ENCODE measurements at places on chromosomes 11 and 22.

- no peak for DNase-seq
Measured at GRCh38 chr11:8307601-8308000, 43.9 kb upstream of the LMO1 start.

- no peak for DNase-seq
Measured at GRCh38 chr11:61700720-61701119, 20.5 kb downstream of the DAGLA start.

- DNase-seq, result no peak
Measured at GRCh38 chr22:36510384-36510783, 3.5 kb upstream of the FOXRED2 start.

GRCh38 chr11:35518766-35519165 lies 6.7 kb downstream of the PAMR1 start:
- DNase-seq, result no peak

GRCh38 chr11:21707116-21707739 lies 485.7 kb upstream of the ANO5 start:
- DNase-seq, result no peak

GRCh38 chr11:30919389-30920152 lies 333.4 kb upstream of the MPPED2 start:
- DNase-seq, result no peak

DNA sequence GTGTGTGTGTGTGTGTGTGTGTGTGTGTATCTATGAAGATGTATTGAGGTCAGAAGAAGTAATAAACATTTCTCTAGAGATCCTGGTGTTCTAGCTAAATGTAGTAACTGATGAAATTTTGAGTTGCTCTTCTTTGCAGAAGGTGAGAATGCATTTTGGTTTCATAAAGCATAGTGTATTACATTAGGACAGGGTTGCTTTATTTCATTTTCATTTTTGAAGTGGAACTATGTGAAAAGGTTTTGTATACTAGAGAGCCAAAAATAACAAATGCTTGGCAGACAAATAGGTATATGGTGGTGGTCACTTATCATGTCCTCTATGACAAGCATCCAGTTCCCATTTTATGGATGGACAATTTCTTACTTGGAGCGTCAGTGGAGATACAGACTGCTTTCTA lies 99.0 kb downstream of the CASP12 start:
- DNase-seq, result no peak

- no peak for DNase-seq
Measured at GRCh38 chr11:133892126-133892525, 46.8 kb upstream of the SPATA19 start.

DNA sequence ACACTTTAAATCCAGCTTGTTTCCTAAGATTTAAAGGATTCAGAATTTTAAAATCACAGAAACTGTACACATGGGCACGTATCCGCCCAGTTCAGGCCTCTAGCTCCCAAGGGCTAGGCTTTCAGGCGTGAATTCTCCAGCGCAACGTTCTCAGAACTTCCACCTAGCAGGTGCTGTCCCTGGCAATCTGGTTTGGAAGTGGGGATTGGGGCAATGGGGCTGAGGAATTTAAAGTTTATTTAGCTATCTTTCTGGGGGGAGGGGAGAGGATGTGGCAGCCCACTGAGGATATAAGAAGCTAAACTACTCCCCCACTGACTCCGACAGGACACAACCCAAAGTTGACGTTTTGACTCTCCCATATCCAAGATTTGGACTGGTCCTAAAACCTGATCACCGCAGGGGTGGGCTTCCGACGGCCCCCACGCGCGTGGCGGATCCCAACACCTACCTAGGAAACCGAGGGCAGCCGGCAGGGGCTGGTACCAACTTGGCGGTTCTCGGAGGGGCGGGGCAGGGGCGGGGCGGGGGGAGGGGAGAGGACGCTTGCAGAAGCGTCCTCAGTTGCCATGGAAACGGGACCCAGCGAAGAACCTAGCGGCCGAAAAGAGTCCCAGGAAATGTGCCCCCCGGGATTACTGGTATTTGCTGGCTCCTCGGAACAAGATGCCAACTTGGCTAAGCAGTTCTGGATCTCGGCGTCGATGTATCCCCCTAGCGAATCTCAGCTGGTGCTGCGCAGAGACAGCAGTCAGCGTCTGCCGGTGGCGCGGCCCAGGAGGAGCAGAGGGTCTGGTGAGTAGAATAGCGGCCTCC lies at the start of gene HOATZ:
TSS of gene HOATZ (plus strand) at position 563 of the 816 bp plus-strand sequence. CDS start at position 570, 7 bp downstream.
- DNase-seq, result no peak

DNA sequence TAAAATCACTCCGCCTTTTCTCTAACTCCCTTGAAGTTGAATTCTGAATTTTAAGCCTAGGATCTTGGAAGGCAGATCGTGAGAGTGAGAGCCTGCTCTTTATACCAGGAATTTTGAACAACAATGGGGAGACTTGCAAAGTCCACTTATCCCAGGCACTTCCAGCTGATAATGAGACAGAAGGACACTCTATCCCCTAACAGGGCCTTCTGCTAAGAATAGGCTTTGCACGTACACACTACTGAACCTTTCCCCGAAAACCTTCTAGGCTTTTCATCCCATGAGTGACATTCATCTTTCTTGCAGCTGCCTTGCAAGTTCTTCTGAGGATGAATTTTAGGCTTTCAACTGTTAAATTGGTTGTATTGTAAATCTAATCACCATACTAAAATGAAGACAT lies 44.0 kb upstream of the WT1 start:
- DNase-seq, result no peak

DNA sequence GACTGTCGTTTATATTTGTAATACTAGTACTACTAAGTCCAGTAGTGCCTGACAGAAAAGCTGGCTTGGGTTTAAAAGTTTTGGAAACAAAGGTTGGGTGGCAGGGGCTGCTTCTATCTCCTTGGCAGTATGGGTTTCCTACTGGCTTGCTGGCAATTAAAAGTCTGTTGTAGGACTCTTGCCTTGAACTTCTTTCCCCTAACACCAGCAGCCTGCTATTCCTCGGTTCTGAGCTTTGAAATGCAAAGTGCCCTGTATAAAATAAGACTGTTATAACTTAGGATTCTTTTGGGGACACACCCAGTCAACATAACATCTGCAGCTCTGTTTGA lies 1.3 kb downstream of the RNF169 start:
- DNase-seq, result no peak

GRCh38 chr11:104432981-104433380 lies 269.0 kb upstream of the PDGFD start:
- no peak for DNase-seq

- no peak for DNase-seq
Measured at GRCh38 chr11:43356336-43356735, 2.4 kb upstream of the TTC17 start.

DNA sequence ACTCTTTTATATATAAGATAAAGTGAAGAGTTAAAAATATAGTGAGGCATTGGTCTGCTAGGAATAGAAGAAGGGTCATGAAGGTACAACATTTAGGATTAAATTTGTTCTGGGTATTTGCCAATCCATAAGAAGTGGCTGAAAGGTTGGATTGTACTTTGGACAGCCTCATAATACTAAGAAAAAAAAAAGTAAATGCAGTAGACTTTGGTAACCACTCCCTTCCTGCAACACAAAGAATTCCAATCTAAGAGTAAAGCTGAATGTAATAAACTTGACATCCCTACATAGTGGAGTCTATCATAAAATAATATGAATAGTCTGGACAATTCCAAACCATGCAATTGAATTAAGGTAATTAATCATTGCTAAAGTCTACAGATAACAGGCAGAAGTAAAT lies 2294.4 kb downstream of the LRRC4C start:
- DNase-seq, result no peak

DNA sequence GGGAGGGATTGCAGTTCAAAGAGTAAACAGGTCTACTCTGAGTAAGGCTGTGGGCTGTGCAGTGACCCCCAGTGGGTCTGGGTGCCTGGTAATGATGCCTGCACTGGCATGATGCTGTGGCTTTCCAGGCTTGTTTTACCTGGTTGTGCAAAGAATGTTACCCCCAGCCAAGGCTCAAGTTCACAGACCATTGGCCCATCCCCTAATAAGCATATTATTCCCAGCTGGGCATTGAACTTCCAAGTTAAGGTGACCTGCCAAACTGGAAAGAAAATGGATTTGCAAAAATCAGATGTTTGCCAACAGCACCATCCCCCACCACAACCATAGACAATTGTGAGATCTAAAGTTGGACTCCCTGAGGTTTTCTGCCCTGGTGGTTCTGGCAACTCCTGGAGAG lies 7.9 kb upstream of the EHF start:
- no peak for DNase-seq

Data from esophagus squamous epithelium (tissue), 5 donors.